ENCODE measurements at places on chromosomes 13 and 19.
A peak's percentile ranks its signal among the peaks of the same experiment; 100 is the strongest.

- no peak for DNase-seq
Measured at GRCh38 chr13:75855216-75855615, 219.1 kb downstream of the LMO7 start.

DNA sequence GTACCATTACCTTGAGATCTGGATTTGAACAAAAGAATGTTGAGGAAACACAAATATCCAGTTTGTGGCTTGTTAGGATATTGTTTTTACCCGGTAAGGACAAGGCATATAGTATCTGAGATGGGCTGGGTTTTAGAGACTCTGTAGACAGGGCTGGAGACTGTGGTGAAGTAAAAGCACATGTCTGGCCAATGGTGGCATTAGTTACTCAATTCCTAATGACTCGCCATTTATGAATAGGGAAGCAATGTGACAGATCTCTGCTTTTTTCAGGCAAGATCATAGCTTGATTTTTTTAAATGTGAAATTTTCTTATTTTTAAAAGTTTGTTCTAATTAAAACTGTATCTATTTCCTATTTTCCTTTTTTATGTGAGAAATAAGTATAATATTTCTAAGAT is 371.1 kb upstream of the SPRY2 start:
- no peak for DNase-seq

GRCh38 chr19:51079481-51080110 is 3.1 kb downstream of the KLK14 start:
- DNase-seq = no peak

DNA sequence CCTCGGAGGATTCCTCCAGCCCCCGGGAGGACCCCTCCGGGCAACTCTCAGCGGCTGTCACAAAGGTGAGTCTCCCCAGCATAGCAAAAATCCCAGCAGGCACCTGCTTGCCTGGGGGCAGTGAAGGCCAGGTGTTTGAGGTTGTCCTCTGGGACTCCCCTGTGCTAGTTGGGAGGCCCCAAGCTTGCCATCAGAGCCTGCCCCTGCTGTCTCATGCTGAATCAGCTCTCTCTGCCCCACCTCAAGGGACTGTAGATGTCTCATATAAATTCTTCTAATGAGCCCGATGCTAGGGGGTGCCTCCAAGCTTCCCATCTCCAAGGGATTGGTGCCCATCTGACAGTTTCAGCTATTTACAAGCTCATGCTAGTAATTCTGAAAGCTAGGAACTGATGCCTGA is 53.6 kb downstream of the NWD1 start:
- no peak for DNase-seq

DNA sequence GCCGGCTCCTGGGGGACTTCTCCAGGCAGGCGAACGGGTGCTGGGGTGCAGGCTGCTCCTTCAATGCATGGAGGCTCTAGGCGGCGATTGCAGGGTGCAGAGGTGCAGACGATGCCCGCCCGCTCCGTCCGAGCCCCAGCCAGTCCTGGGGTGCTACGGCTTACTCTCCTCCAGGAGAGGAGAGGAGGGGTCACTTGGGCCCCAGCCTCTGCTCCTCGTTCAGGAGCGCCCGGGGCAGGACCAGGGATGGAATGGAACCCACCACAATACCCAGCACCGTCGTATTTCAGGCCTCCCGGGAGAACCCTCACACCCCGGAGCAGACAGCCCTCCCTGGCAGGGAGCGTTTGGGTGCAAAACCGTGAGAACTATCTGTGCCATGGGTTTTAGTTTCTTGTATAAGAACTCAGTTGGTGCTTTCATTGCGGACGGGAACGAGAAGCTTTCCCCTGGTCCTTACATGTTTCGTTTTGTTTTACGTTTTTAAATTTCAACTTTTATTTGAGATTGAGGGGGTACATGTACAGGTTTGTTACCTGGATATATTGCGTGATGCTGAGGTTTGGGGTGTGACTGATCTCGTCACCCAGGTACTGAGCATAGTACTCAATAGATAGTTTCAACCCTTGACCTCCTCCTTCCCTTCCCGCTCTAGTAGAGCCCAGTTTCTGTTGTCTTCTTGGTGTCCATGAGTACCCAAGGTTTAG is 46.8 kb downstream of the ARHGEF18 start:
- no peak for DNase-seq

DNA sequence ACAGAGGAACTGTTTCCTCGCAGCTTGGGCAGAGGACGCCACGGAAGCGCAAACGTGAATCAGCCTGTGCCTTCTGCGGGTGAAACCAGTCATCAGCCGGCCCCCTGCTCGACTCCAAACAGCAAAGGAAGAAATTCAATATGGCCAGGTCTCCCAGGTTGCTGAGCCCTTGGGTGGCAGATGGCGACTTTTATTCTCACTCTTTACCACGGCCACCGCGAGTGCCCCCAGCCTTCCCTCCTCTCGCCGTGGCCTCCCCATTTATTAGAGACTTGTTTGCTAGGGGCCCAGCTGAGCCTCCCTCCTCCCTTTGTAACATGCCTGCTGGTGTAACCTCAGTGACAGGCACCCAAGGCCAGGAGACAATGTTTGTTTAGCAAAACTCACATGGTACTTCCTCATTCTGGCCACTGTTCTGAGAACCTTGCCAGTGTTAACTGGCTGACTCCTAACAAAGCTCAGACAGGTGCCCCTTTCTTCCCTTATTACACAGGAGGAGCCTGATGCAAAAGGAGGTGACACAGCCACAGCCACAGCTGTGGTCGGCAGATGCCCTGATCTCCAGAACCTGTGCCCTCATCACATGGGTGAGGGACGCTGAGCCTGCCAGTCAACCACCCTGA is 5.8 kb downstream of the RAB20 start:
- no peak for DNase-seq

GRCh38 chr19:41321600-41322270 is 11.8 kb downstream of the CCDC97 start:
- DNase-seq = no peak

DNA sequence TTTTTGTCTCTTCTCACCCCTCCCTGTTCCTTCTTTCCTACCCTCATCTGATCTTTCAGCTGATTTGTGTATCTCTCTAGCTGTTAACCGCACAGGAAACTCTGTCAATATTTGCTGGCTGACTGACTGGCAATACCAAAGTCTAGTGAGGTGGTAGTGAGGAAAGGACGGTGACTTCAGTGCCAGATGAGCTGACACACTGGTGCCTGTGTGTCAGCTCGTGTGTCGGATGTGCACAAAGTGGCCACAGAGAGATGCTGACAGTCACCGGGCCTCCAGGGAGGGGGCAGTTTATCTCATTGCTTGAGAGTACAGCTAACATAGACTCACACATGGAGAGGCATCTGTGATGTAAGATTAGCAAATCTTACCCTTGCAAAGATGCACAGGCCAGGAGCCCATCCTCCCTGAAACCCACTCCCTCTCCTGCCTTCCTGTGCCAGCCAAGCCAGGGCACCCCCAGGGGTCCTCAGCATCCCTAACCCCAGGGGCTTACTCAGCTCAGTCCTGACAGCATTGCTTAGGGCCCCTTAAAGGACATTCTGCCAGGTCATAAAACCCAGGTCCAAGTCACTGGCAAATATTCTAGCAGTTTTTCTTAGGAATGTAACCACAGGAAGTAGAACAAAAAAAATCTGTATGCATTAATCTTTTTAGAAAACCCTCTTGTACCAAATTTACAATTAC is 80.2 kb downstream of the SHISA2 start:
- no peak for DNase-seq

DNA sequence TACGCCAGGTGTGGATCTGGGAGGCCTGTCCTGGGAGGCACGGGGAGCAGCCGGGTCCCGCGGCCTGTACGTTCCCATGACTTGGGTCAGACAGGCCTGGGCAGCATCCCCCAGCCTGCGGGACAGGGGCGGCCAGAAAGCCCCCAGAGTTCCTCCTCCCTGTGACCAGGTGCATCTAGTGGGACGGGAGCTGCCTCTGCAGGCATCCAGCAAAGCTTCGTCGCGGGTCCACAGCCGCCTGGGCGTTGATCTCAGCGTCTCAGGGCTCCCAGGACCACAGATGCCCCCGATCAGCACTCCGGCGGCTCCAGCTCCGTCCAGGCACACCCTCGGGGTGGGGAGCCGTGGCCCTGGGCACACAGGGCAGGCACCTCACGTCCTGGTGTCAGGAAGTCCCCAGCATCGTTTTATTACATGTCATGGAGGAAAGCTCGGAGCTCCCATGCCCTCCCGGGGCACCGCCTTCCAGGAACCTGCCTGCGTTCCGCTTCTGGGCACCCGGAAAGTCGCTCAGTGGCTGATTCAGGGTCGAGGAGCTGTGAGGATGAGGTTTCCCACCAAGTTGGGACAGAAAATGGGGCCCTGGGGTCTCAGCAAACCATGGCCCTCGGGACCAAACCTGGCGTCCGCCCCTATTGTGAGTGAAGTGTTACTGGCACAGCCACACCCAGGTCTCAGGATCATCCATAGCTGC is 1.5 kb upstream of the GZMM start:
- DNase-seq = no peak

DNA sequence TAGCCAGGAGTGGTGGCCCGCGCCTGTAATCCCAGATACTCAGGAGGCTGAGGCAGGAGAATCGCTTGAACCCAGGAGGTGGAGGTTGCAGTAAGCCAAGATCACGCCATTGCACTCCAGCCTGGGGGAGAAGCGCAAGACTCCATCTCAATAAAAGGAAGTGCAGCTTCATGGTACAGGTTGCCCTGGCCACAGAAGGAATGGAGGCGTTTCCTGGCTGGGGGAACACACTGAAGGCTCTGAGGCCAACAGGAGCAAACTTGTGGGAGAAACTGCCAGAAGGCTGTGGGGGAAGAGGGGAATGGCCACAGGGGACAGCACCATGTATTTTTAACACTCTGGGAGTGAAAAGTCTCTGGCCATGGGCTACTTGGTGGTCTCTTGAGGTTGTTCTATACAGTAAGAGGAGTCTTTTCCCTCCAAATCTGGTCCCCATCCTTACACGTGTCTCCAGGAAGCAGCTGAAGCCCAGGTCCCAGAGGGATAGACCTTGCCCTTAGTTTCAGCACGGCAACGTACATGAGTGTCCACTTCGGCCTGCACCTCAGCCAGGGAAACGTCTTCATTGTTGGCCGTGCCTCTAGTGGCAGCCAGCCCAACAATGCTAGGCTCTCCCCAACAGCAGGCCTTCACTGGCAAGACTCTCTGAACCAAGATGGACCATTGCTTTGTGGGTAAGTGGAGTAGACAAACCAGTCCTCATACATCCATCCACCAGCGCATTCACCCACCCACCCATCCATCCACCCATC is 7.4 kb downstream of the MICOS13 start:
- DNase-seq = no peak

GRCh38 chr13:31242916-31243315 is 43.1 kb downstream of the B3GLCT start:
- no peak for DNase-seq

GRCh38 chr13:101751488-101751887 is 299.0 kb downstream of the ITGBL1 start:
- DNase-seq = no peak

DNA sequence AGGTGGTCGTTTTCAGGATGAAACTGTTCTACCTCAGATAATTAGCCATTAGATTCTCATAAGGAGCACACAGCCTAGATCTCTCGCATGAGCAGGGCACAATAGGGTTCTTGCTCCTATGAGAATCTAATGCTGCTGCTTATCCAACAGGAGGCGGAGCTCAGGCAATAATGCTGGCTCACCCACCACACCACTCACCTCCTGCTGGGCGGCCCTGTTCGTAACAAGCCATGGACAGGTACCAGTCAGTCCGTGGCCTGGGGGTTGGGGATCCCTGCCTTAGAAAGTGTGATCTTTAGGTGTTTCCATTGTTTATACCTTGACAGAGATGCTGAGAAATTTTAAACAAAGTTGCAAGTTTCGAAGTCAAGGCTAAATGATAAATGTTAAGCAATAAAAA is 344.6 kb upstream of the HTR2A start:
- no peak for DNase-seq

- peak; percentile 15 for DNase-seq
Measured at GRCh38 chr13:35690581-35691207, 214.2 kb upstream of the MAB21L1 start.

DNA sequence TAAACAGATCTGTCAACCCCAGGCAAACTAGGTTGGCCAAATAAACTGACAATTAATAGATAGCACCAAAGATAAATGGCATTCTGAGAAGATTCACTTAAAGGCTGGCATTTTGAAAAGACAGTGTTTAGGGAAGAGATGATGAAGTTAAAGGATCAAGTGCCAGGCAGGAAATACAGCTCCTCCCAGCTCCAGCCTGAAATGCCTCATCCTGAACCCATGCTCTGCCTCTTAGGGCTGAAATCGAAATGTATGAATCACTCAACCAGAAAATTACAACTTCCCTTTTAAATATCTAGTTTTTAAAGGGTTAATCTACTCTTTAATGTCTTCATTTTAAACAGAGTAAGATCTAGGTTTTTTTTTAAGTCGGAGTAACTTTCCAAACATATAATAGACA is 171.2 kb upstream of the UBL3 start:
- DNase-seq = no peak

DNA sequence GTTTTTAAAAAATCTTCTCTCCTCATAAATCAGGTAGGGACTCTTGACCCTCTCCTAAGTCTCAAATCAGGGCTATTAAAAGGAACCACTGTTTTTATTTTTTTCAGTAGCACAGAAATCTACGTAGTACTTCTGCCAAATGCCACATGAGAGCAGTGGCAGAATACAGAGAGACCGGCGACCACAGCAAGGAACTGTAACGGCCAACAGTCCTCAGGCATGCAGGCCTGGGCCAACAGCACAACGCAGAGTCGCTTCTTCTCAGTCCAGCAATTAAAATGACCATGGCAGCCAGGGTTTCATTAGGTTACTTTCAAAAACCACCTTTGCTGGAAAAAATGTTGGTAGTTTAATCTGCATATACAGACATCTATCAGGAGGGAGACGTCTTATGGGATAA is 34.2 kb downstream of the ANKRD10 start:
- DNase-seq = no peak

DNA sequence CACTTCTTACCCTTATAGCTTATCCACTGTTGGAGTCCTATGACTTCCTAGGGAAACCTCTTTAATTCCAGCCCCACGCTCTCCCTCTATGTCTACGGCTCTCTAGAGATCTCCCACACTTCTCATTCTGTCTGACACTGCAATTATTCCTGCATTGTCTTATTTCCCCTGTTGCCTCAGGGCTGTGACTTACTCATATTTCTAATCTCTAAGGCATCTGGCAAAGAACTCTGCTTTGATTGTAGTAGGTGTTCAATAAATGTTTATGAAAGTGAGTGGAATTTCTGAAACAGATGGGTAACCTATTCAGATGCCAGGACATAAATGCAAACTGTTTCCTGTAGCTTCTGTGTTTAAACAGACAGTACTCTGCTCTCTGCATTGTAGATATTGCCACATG is 102.4 kb upstream of the SERTM1 start:
- no peak for DNase-seq

GRCh38 chr19:55247621-55248099 is 11.2 kb downstream of the PPP6R1 start:
- DNase-seq = no peak

GRCh38 chr13:112903606-112904195 is 65.3 kb upstream of the MCF2L start:
- no peak for DNase-seq

DNA sequence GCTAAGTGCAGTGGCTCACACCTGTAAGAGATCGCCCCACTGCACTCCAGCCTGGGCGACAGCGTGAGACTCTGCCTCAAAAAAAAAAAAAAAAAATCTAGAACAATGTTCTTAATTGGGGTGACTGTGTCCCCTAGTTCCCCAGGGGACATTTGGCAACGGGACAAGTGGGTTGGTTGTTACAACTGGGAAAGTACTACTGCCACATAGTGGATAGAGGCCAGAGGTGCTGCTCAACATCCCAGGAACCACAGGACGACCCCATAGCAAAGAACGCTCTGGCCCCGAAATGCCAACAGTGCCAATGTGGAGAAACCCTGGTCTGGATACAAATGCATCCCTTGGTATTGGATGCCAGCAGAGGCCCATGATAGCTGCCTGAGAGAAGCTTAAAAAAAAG is 11.8 kb downstream of the NLRP12 start:
- no peak for DNase-seq

Data from tibial artery (tissue), 4 donors.